Fibroblast of upper back skin (primary cell): ENCODE measurements at places on chromosomes 6 and 20.
A peak's percentile ranks its signal among the peaks of the same experiment; 100 is the strongest.

GRCh38 chr20:16115911-16116552 lies 457.2 kb downstream of the KIF16B start:
- DNase-seq: peak; percentile 10

DNA sequence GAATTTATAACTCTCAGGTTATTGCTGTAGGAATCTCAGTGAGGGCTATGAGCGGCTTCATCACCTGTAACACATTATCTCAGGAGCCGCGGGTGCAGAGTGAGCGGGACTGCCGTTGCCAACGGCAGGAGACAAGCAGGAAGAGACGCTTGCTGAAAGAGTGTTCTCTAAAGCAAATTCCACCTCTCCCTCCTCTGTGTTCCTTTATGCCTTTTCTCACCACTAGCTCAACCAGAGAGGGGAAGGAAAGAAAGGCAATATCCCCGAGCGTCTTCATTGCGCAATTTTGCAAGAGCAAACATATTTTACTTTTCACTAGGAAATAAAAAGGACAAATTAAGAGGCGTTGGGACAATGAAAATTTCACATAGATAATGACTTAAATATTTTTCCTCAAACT lies 185.2 kb upstream of the EXOC2 start:
- DNase-seq: no peak

GRCh38 chr6:90819483-90819882 lies 232.6 kb upstream of the MAP3K7 start:
- DNase-seq: no peak

GRCh38 chr6:169162752-169163407 lies 90.8 kb downstream of the THBS2 start:
- DNase-seq: peak; percentile 87

DNA sequence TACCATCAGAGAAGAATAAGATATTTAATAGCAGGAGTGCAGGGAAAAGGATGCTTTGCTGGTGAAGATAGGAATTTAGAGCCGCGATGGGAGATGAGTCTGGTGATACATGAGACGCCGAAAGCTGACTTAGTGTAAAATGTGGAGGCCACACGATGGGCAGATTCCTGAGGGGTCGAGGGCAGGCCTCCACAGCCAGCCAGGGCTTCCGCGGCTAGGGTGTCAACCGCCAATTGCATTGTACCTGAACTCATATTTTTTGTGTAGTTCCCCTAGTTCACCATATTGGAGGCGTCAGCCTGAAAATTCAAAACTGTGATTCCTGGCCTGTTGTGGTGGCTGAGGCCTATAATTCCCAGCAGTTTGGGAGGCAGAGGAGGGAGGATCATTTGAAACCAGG lies 8.5 kb downstream of the ETV7 start:
- DNase-seq: no peak

GRCh38 chr6:122772724-122773415 lies 6.6 kb upstream of the FABP7 start:
- no peak for DNase-seq
